Endothelial cell (in vitro differentiated cells): ENCODE measurements at places on chromosomes 5 and 9.
A peak's percentile ranks its signal among the peaks of the same experiment; 100 is the strongest.

DNA sequence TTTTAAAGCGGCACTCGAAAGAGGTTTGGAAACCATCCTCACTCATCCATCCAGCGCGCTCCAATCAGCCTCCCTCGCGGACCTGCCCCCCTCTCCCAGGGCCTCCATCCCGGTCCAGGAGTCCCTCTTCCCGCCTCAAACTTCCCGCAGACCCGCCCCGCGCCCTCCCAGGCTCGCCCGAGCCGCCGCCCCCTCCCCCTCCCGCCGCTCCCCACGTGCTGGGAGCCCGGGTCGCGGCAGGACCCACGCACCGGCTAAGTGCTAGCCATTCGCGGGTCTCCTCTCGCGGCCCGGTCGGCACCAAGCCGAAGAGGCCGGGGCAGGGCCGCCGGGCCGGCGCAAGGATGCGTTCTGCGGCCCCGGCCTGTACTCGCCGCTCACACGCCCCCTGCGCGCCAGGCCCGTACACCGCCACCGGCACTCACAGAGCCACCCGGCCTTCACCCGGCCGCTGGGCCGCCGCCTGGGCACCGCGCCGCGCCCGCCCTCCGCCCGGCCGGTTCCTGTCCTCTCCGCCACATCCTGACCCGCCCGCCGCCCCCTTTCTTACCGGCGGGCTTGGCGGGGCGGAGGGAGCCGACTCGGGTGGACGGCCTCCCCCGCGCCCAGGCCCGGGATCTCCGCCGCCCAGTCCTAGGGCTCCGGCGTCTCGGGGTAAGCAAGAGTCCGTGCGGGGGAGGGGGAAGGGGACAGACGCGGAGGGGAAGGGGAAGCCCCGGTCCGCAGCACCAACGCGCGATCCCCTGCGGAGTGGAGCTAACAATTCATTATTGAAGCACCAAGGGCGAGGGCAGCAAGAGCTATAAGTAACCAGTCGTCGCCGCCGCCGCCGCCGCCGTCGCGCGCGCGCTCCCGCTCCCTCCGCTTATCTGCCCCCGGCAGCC, 576 bp downstream of the CHD1 start:
- DNase-seq = peak; percentile 70

- no peak for DNase-seq
Observed at GRCh38 chr9:89243296-89244061, 64.9 kb upstream of the SHC3 start.

- no peak for DNase-seq
Observed at GRCh38 chr5:158324236-158324635, 465.3 kb upstream of the CLINT1 start.

GRCh38 chr9:114899995-114900394, 30.4 kb downstream of the TNFSF8 start:
- DNase-seq = no peak

GRCh38 chr5:180607861-180608571, 16.7 kb upstream of the SCGB3A1 start:
- no peak for DNase-seq

- no peak for DNase-seq
Observed at GRCh38 chr5:81779125-81779915, 28.4 kb upstream of the SSBP2 start.

DNA sequence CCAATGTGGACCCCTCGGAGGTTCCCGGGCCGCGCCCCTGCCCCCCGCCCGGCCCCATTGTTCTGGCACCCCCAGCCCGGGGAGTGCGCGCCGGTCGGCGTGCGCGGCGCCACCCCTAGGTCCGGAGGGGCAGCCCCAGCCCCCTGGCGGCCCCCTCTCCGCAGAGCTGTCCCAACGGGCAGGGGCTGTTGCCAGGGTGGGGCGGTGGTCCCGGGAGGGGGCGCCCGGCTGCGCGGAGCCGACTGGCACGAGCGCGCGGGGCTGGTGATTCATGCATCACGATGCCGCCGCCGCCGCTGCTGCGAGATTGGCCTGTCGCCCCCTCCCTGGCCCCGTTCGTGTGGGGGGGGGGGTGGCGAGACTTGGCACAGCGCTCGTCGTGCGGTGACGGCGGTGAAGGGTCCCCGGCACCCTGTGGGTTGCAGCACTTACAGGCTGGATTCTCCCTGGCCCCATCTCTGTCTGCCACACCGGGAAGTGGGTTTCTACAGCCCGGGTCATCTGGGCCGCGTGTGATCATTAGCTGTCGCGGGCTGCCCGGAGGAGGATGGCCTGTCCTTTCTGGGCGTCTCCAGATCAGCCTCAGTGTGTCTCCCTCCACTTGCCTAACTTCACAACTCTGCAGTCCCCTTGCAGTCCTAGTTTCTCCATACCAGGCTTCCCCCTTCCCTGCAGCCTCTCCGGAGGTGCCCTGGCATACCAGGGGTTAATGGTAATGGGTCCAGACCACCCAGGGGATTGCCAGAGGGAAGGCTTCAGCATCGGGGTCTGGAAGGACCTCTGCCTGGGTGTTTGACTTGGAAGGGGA, 858 bp downstream of the NCS1 start:
- DNase-seq = no peak

- DNase-seq = no peak
Observed at GRCh38 chr5:44331471-44332050, 57.7 kb downstream of the FGF10 start.

DNA sequence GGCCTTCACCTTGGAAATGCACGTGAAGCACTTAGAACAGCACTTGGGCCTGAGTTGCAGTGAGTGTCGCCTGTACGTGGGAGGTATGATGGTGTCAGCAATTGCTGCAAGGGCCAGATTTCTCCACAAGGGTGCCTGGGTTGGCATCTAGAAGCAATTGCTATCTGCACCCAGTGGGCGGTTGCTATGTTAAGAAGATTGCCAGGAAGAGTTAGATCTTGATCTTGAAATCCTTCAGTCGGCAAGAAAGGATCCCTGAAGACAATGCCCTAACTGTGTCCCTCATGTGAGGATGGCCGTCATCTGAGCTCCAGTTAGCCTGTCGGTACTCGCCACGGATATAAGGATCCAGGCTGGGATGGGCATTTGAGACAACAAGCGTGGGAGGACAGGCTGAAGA, 62.9 kb downstream of the MAMDC2 start:
- DNase-seq = no peak

DNA sequence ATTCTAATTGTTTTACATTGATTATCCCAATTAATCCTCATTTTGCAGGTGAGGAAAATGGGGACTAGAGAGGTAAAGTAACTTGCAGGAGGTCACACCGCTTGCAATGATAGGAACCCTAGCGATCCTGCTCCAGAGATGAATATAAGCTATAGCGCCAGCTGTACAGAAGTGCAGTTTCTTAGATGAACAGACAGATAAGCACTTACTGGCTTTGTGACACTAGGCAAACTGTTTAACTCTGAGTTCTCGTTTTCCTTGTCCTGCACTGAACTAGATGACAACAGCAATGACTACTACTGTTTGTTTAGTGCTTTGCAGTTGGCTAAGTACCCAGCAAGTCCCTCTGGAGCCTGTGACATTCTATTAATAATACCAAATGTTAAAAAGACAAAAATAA, 11.1 kb downstream of the LHX6 start:
- no peak for DNase-seq

- DNase-seq = no peak
Observed at GRCh38 chr5:95557841-95558240, 2.9 kb downstream of the ARSK start.

- no peak for DNase-seq
Observed at GRCh38 chr9:95785209-95785608, 90.3 kb upstream of the ERCC6L2 start.

DNA sequence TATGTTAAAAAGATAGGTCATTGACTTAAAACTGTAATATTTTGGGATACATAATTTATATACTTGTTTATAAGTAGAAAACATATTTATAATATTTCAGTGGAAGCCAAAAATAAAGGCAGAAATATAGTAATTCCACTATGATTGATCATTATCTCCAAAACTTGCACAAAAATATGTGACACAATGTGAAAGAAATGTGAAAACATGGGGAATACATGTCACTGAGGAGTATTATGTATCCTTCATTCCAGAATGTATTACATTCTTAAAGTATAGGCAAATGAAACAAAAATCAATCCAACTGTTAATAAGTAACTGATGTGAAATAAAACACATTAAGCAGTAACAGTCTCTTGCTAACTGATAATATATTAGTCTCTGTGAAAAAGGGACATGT, 236.7 kb downstream of the CDH18 start:
- DNase-seq = no peak
